ENCODE measurements at places on chromosomes 5 and 9. TPM values are rescaled to one million over a fixed set of nuclear protein-coding genes. Genes with fewer than 3 reads are reported as not detected.
A peak's percentile ranks its signal among the peaks of the same experiment; 100 is the strongest.

Gene TSSK1B
- total RNA-seq, result not detected

Gene ANKRD31
- total RNA-seq, result 0.27 TPM

Gene HARS1
- total RNA-seq, result 55.6 TPM

Gene FOXD4
- not detected for total RNA-seq

Gene IFNA21
- not detected for total RNA-seq

Gene C9orf43
- 0.36 TPM for total RNA-seq

Gene TOR2A
- 18.7 TPM for total RNA-seq

Gene MYO10
- total RNA-seq, result 107 TPM

Gene NOP16
- 65.9 TPM for total RNA-seq

Gene ANKRD33B
- total RNA-seq, result 20.5 TPM

Gene ERAP2
- total RNA-seq, result not detected

GRCh38 chr9:136367296-136368145 is 4.0 kb upstream of the DNLZ start:
- no peak overlapping the region for H3K27ac ChIP-seq
- no peak overlapping the region for H3K4me3 ChIP-seq
- H3K27me3 ChIP-seq, result no peaks in the 10 kb centered on the region
- H3K36me3 ChIP-seq, result no peaks in the 10 kb centered on the region
- no peak for DNase-seq
- no peaks in the 10 kb centered on the region for H3K4me1 ChIP-seq

DNA sequence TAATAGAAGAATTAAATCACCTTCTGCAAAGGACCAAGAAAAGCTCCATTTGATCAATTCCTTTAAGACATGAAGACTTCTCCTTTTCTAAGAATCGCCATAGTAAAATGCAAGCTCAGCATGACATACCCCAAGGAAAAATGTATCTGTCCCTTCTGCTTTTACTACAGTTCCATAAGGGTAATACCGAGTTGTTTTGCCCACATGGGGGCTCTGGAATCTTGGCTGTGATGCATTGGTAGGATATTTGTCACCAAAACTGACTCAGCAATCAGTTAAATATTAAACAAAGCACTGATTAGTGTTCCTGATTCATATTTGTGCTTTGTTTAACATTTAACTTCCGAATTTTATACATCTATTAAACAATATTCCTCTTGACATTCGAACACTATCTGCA is 24.3 kb upstream of the KCNIP1 start:
- no peaks in the 10 kb centered on the region for H3K4me1 ChIP-seq
- no peak overlapping the region for H3K4me3 ChIP-seq
- DNase-seq, result peak; percentile 17
- H3K27ac ChIP-seq, result no peak overlapping the region
- H3K36me3 ChIP-seq, result no peaks in the 10 kb centered on the region
- no peaks in the 10 kb centered on the region for H3K27me3 ChIP-seq

GRCh38 chr9:109779711-109780452 is at the start of gene PALM2AKAP2:
Gene PALM2AKAP2 (plus strand): TSS chr9:109780198. CDS start chr9:109780489, 291 bp downstream.
- peaks cover 3% of the 10 kb centered on the region for H3K4me1 ChIP-seq
- peaks cover 16% of the 10 kb centered on the region for H3K27me3 ChIP-seq
- H3K36me3 ChIP-seq, result no peaks in the 10 kb centered on the region
- H3K4me3 ChIP-seq, result peak within 1 kb of the TSS; percentile 80

GRCh38 chr9:108197008-108197365 is 658.8 kb downstream of the ACTL7B start:
- no peaks in the 10 kb centered on the region for H3K36me3 ChIP-seq
- no peaks in the 10 kb centered on the region for H3K4me1 ChIP-seq
- H3K4me3 ChIP-seq, result no peak overlapping the region

- no peaks in the 10 kb centered on the region for H3K4me1 ChIP-seq
- H3K4me3 ChIP-seq, result no peak overlapping the region
- H3K36me3 ChIP-seq, result no peaks in the 10 kb centered on the region
These were observed 516.6 kb upstream of the DAB2 start for GRCh38 chr5:39941416-39941815.

GRCh38 chr5:174601946-174602345 is 122.4 kb upstream of the MSX2 start:
- no peak overlapping the region for H3K27ac ChIP-seq
- H3K4me1 ChIP-seq, result peaks cover 3% of the 10 kb centered on the region
- no peaks in the 10 kb centered on the region for H3K36me3 ChIP-seq
- H3K4me3 ChIP-seq, result no peak overlapping the region
- no peak for DNase-seq

DNA sequence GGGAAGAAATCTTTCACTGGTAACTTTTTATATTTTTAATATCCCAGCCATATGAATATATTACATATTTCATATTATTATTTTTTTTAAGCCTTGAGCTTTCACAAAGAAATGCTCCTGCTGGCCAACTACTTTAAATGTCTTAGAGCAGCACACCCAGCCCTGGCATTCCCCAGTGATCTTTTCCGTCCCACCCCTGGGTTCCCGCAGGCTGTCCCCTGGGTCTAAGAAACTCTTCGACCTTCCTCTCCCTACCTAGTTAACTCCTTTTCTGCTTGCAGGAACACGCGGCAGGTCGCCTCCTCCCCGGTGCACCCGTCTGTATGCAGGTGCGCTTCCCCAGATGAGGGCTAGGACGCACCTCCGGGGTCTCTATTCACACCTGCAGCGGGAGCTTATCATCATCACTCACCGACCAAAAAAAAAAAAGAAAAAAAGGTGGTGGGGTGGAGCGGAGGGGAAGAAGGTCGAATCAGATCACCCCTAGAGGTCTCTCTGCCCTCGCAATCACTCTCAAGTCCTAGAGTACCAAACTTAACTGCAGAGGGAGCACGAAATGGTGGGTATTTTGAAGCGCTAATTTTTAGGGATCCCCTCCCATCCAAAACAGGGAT is 696 bp downstream of the ZFP62 start:
- peak overlapping the region; percentile 69 for H3K4me3 ChIP-seq
- H3K27me3 ChIP-seq, result no peaks in the 10 kb centered on the region
- no peaks in the 10 kb centered on the region for H3K4me1 ChIP-seq
- peak overlapping the region; percentile 80 for H3K27ac ChIP-seq
- peaks cover 10% of the 10 kb centered on the region for H3K36me3 ChIP-seq

DNA sequence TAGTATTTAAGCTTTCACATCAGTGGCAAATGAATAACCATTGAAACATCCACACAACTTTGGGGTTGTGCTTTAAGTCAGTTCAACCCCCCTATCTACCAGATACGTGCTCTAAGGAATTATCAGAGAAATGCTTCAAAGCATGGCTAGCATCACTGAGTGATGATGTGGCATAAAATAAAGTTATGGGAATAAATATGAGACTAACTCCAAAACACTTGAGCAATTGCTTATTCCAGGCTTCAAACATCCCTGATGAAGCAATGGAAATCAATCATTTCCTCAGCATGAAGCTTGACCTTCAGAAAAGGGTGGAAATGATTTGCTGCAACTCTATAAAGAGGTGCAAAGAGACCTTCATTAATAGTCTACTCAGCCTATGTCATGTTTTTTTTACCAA is 292.0 kb upstream of the SMC2 start:
- no peaks in the 10 kb centered on the region for H3K36me3 ChIP-seq
- no peak overlapping the region for H3K4me3 ChIP-seq
- H3K27me3 ChIP-seq, result no peaks in the 10 kb centered on the region
- DNase-seq, result no peak
- H3K4me1 ChIP-seq, result no peaks in the 10 kb centered on the region

GRCh38 chr9:21833090-21833801 is 30.8 kb downstream of the MTAP start:
- no peak overlapping the region for H3K4me3 ChIP-seq
- no peaks in the 10 kb centered on the region for H3K27me3 ChIP-seq
- H3K36me3 ChIP-seq, result peaks cover 82% of the 10 kb centered on the region

- no peaks in the 10 kb centered on the region for H3K4me1 ChIP-seq
- no peaks in the 10 kb centered on the region for H3K27me3 ChIP-seq
- H3K4me3 ChIP-seq, result no peak overlapping the region
- H3K27ac ChIP-seq, result no peak overlapping the region
- DNase-seq, result no peak
- no peaks in the 10 kb centered on the region for H3K36me3 ChIP-seq
These were observed 17.5 kb upstream of the SEMA4D start for GRCh38 chr9:89515416-89515815.

DNA sequence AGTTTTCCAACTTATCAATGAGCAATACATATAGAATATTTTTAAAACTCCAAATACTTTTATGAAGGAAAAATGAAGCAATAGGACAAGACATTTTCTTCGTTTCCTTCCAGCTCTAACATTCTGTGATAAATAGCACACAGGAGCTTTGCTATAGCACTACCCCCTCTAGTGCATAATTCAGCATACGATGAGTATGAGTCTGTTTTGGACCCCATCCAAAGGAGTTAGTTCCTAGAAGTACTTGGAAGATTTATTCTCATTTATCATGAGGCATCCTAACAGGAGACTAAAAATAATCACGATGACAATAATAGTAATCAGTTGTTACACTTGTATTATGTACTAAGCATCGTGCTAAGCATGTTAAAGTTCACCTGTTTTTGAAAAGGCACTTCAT is 1061.3 kb upstream of the DMAC1 start:
- no peak overlapping the region for H3K4me3 ChIP-seq
- no peaks in the 10 kb centered on the region for H3K36me3 ChIP-seq
- DNase-seq, result no peak
- no peaks in the 10 kb centered on the region for H3K27me3 ChIP-seq

DNA sequence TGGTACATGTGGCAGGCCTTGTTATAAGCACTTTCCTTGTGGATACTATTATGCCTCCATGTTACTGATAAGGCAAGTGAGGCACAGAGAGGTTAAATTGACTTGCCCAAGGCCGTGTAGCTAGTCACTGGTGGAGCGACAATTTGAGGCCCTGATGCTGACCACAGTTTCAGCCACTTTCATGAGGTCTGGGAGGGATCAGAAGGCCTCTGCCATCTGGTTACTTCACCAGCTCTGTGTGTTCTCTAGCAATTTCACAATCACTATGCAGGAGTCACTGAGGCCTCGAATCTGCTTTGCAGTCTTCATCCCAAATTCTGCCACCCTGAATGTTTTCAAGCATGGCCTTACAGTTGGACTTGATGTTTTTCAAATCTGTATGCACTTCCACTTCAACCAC is 9.1 kb downstream of the LRRC70 start:
- no peak overlapping the region for H3K27ac ChIP-seq
- H3K4me1 ChIP-seq, result no peaks in the 10 kb centered on the region
- H3K36me3 ChIP-seq, result no peaks in the 10 kb centered on the region
- no peaks in the 10 kb centered on the region for H3K27me3 ChIP-seq
- H3K4me3 ChIP-seq, result no peak overlapping the region

DNA sequence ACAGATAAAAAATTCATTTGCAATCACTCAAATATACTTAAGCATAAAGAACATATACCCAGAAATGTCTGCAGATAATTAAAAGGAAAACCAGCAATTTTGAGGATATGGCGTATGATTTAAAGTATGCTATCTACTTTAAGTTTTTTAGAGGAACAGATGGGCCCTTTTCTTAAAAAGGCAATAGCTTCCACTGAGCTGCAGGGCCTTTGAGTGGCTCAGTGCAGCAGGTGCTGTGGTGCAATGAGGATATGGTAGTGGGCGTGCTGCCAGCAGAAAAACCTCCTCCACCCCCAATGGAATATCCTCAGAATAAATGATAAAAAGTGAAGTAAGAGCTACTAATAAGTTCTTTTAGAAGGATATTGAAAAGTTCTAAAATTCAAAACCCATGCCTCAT is 814.5 kb downstream of the MTRR start:
- H3K27me3 ChIP-seq, result no peaks in the 10 kb centered on the region
- no peaks in the 10 kb centered on the region for H3K36me3 ChIP-seq
- H3K4me1 ChIP-seq, result no peaks in the 10 kb centered on the region
- no peak overlapping the region for H3K27ac ChIP-seq

GRCh38 chr5:83368319-83368718 is 103.2 kb upstream of the VCAN start:
- H3K4me3 ChIP-seq, result no peak overlapping the region
- DNase-seq, result no peak
- no peaks in the 10 kb centered on the region for H3K27me3 ChIP-seq
- H3K4me1 ChIP-seq, result peaks cover 2% of the 10 kb centered on the region
- H3K36me3 ChIP-seq, result no peaks in the 10 kb centered on the region

GRCh38 chr5:60960591-60960990 is 15.6 kb downstream of the NDUFAF2 start:
- DNase-seq, result no peak
- H3K27ac ChIP-seq, result no peak overlapping the region
- H3K27me3 ChIP-seq, result no peaks in the 10 kb centered on the region
- H3K36me3 ChIP-seq, result no peaks in the 10 kb centered on the region
